ENCODE measurements at places on chromosomes 1 and 21. TPM values are rescaled to one million over a fixed set of nuclear protein-coding genes. Genes with fewer than 3 reads are reported as not detected.

MFSD2A gene
- total RNA-seq = 4.8 TPM

FAM167B gene
- 0.53 TPM for total RNA-seq

TLR5 gene
- total RNA-seq = 0.88 TPM

LHX8 gene
- total RNA-seq = 0.87 TPM

DHX9 gene
- 114 TPM for total RNA-seq

ELK4 gene
- 16.0 TPM for total RNA-seq

IPO13 gene
- 20.6 TPM for total RNA-seq

YRDC gene
- total RNA-seq = 24.1 TPM

ITLN2 gene
- total RNA-seq = 1.3 TPM

SPATA21 gene
- 0.30 TPM for total RNA-seq

SERINC2 gene
- 70.2 TPM for total RNA-seq

FGR gene
- 0.28 TPM for total RNA-seq

ACOT7 gene
- total RNA-seq = 25.8 TPM

CFAP126 gene
- not detected for total RNA-seq

- DNase-seq = no peak
These were observed 54.6 kb upstream of the NCAM2 start for GRCh38 chr21:20943561-20943997.

GRCh38 chr1:174225499-174226204 is 66.3 kb downstream of the RABGAP1L start:
- no peak for DNase-seq

- DNase-seq = peak; percentile 27
These were observed 351 bp downstream of the MIXL1 start for GRCh38 chr1:226223786-226224244.

- DNase-seq = no peak
These were observed 60.9 kb upstream of the RASAL2 start for GRCh38 chr1:178033019-178033418.

DNA sequence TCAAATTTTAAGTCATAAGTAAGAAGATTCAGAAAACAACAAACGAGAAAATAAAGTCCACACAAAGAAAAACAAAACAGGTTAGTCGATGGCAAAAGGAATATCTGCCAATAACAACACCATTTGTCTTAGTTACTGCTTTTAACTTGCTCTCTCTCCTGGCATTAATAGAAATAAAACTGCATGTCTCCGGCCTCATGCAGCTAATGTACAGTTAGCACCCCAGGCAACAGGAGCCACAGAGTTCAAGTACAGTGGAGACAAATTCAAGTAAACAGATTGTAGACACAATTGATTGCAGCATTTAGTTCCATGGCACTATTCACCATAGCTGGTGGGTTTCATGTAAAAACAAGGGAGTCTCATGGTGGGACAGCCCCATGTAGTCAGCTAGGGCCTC is 33.5 kb downstream of the SUSD4 start:
- DNase-seq = no peak

GRCh38 chr1:227318853-227319607 is 738 bp upstream of the CDC42BPA start:
- DNase-seq = peak; percentile 54

DNA sequence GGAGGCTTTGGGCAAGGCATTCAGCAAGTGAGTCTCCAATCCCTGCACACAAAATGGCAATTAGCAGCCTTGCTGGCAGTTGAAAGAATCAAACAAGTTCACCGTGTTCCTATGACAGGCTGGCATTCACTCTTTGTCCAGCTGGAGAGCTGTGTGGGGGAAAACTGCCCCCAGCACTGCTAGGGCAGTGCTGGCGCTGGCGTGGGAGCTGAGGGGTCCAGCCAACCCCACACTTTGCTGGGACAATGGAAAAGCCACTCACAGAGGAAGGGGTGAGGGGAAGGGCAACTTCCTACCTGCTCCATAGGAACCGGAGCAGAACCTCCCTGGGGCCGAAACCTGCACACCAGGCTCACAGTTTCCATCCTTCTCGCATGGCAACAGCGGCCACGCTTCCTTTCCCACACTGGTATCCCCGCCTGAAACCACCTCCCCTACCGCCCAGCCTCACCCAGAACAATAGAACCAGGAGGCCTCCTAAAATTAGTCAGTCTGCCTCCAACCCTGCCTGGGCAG is 26.7 kb upstream of the KCNN3 start:
- DNase-seq = no peak

- no peak for DNase-seq
These were observed 177.3 kb upstream of the SGIP1 start for GRCh38 chr1:66356605-66357004.

- DNase-seq = no peak
These were observed 19.6 kb downstream of the PEX14 start for GRCh38 chr1:10494418-10494753.

- DNase-seq = peak; percentile 77
These were observed 29.3 kb upstream of the USP1 start for GRCh38 chr1:62407398-62408009.

- no peak for DNase-seq
These were observed 8.0 kb downstream of the FCAMR start for GRCh38 chr1:206962272-206962671.

- peak; percentile 26 for DNase-seq
These were observed 66.5 kb upstream of the GADD45A start for GRCh38 chr1:67618285-67619018.

- no peak for DNase-seq
These were observed 17.3 kb downstream of the LTN1 start for GRCh38 chr21:28975397-28975796.

DNA sequence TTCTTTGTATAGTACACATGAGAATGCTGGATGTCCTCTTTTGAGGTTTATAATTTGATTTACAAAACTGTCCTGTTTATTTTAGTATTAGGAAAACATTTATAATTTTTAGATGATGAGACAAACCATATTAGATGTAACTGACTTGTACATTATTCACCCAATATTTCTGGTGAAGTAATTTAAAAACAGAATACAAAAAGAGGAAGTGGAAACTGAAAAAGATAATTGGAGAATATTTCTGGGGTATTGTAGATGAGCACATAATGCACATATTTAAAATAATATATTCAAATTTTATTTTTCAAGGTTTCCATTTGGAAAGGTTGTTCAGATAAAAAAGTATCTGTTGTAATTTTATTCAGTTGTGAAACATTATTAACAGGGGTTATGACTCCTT is 40.7 kb downstream of the XPR1 start:
- DNase-seq = no peak

DNA sequence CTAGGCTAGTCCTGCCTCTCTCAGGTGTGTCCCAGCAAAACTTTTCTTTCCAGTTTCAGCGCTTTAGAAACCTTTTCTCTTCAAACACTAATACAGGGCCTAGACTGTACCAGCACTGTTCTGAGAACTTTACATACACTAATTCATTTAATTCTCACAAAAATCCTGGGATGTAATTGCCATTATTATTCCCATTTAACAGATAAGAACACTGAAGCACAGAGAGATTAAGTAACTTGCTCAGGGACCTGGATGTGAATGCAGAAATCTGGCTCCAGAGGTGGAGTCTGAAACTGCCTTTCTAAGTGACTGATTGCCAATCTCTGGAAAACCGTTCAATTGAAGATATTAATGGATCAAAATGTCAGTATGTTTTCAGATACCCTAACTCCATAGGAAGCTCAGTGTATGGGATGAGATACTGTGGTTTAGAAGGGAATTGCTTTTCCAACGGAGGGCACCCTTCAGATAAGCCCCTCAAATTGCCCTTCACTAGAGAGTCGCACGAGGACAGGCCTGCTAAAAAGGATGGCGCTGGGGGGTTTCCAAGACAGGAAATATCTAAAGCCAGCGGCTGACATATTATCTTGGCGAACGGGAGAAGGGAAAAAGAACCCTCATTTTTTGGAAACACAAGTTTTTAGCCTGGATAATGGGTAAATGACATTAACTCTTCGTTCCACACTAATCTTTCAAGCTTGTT is 698 bp upstream of the UCK2 start:
- peak; percentile 16 for DNase-seq

DNA sequence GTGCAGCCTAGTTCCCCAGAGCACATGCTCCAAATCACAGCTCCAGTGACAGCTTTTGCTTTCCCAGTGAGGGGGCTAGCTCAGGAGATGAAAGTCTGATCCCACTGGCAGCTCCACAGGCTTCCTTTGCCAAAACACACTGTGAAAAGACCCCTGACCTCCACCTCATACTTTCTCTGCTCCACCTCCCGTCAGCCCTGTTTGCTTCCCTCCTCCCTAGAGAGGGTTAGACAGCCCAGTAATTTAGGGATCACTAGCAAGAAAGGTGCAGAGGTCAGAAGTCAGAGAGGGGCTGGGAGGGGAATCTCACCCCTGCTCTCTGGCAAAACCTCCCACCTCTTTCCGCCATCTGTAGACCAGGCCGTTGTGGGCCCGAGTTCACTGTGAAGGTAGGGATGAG is 62.8 kb downstream of the PLXNA2 start:
- no peak for DNase-seq

DNA sequence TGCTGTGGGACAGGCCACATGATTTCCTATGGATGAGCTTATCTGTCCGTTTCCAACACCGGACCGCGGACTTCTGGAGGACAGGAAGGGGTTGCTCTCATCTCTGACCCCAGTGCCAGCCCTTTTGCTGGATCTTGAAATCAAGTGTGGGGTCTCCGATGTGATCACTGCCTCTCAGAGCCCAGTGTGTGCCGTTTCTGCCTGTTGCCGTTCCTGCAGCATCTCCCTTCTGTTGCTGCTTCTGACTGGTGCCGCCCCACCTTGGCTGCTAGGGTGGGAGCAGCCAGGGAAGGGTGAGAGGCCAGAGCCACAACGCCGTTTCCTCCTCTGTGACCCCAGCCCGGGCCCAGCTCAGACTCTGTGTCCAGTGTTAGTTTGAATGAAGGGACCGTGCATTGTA is 67.3 kb upstream of the WNT4 start:
- no peak for DNase-seq

DNA sequence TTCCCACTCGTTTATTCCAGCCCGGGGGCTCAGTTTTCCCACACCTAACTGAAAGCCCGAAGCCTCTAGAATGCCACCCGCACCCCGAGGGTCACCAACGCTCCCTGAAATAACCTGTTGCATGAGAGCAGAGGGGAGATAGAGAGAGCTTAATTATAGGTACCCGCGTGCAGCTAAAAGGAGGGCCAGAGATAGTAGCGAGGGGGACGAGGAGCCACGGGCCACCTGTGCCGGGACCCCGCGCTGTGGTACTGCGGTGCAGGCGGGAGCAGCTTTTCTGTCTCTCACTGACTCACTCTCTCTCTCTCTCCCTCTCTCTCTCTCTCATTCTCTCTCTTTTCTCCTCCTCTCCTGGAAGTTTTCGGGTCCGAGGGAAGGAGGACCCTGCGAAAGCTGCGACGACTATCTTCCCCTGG is 716 bp downstream of the OLIG2 start:
- no peak for DNase-seq

DNA sequence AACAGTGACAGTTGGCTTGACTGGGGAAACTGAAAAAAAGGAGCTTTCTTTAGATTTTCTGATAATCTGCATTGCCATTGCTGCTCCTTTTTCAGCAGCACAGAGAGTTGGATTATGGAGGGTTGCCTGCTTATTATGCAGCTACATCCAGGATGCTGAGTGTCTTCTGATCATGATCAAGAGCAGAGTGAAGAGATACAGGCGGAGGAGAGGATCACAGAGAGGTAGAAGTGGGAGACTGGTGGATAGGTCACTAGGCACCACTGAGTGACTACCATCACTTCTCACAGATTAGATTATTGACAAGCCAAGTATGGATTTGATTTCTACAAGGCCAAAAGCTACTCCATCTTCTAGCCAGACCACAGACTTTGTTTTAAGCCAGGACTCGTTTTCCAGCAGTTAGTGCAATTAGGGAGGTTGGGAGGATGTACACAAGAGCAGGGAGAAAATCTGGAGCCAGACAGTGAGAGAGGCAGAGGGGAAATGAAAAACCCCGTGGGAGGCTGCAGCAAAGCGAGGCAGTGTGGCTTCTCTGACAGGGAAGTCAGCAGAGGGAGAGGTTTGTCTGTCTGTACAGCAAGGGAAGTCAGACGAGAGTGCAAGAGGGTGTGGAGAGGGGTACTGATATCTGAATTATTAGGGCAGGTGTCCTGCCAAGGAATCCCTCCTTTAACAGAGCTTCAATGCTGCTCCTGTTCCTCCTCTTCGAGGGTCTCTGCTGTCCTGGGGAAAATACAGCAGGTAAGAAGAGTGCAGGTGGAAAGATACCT is at the start of gene CD1E:
TSS of gene CD1E (plus strand) at position 592 of the 773 bp plus-strand sequence. CDS start at position 687, 95 bp downstream.
- DNase-seq = no peak

- no peak for DNase-seq
These were observed 39.6 kb downstream of the FCER1A start for GRCh38 chr1:159341736-159342135.

- peak; percentile 29 for DNase-seq
These were observed 33.2 kb downstream of the RCSD1 start for GRCh38 chr1:167663002-167663772.

GRCh38 chr1:186985889-186986491 is 157.2 kb downstream of the PLA2G4A start:
- DNase-seq = peak; percentile 67

- DNase-seq = no peak
These were observed 36.7 kb downstream of the CRB1 start for GRCh38 chr1:197304638-197305200.

DNA sequence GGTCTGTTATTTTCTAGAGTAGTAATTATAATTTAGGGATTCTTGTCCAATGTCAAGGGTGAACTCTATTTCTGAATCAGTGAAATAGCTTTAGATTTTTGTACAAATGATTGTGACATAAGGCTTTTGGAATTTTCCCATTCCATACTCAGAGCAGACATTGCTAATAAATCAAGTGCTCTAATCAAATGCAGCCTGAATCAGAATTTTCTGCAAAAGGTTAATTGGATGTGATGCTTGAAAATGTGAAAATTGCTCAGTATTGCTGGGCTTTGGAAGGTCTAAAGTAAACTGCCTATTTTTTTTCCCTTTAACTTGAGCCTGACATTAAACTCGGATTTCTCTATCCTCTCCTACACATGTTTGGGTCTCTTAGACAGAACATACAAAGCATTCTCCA is 23.2 kb downstream of the SGIP1 start:
- no peak for DNase-seq

DNA sequence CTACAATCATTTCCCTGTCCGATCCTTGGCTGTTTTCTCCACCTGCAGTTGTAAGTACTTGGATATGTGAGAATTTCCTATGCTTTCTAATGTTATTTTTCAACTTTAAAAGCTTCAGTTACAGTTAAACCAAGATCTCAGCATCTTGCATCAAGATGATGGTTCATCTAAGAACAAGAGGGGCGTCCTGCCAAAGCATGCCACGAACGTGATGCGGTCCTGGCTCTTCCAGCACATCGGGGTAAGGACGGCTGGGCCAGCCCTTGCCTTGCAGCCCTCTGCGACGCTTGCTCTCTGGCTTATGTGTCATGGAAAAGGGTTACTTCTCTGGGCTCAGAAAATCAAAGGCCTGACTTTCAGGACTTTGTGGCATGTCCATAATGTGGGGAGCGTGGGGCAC is 46.8 kb downstream of the PKNOX1 start:
- DNase-seq = no peak

DNA sequence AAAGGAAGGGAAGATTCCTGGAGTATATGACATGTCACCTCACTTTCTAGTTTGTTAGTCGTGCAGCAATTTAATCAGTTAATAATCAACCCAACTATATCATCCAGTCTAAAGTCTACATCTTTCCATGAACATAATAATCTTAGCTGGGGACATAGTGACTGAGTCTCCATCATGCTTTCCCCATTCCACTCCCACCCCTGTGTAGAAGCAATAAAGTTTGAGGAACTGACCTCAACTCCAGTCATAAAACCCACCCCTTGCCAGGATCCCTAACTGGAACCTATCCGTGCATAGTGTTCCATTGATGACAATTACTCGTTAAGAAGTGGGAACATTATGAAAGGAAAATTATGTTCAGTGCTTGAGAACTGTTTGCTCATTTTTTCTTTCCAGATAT is 48.9 kb upstream of the MROH9 start:
- DNase-seq = peak; percentile 44
